Stimulated activated CD4-positive, alpha-beta T cell treated with anti-CD3 and anti-CD28 coated beads, TNF-alpha, amount 100 ng/mL, for 1 hour (primary cell): ENCODE measurements at places on chromosomes 3 and 15.

- DNase-seq: no peak
These were observed 151.1 kb upstream of the PRR20G start for GRCh38 chr3:127438951-127439350.

- DNase-seq: no peak
These were observed 110.8 kb downstream of the TBC1D2B start for GRCh38 chr15:77966540-77967234.

- DNase-seq: no peak
These were observed 45.1 kb downstream of the CTDSPL start for GRCh38 chr3:37906734-37907282.

GRCh38 chr15:101020451-101020850, 101.3 kb downstream of the LRRK1 start:
- no peak for DNase-seq

DNA sequence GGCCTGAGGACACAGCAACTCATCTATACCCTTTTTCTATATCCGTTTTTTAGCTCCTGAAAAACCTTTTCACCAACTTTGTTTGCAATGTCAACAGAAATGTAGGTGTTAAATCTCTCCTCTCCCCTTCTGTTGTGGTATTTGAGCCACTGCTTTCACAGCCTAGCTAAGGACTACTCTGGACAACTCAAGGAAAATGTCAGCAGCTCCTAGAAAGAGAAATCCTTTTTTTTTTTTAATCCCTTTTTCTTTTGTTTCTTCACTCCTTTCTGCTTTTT, 176.6 kb downstream of the KLHL25 start:
- no peak for DNase-seq

- DNase-seq: no peak
These were observed 55.7 kb downstream of the CEMIP start for GRCh38 chr15:80834906-80835305.

- no peak for DNase-seq
These were observed 44.5 kb downstream of the POC1A start for GRCh38 chr3:52109611-52110301.

- DNase-seq: no peak
These were observed 22.1 kb downstream of the MSL2 start for GRCh38 chr3:136173939-136174490.

DNA sequence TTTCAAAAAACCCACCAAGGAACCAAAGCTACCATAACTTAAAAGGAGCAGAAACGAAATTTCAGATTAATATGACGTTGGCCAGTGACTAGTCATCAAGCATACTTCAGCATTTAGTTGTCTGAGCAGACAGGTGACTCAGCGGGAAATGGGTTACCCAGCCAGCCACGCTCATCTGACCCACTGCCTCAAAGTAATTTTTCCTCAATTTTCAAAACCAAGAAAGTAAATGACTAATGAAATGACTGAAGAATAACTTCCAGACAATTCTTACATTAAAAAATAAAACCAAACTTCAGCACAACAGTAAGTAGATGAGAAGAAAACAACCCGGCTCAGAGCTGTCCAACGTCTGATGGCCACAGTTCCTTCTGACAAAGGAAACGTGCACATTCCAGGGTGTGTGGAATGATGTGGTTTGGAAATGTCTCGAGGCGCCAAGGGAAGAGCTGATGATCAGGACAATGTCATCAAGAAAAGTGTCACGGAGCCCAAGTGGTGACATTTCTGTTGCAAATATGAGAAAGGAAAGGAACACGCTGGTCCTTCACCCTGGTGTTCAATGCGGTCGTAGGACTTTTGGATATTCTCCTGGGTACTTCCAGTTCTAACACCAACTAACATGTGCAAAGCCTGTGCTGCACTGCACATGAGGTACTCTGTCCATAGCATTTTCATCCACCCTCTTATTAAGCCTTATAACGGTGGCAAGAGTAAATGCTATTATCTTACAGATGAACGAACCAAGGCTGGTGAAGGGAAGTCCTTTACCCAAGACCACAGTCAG, 79.1 kb downstream of the FOXP1 start:
- no peak for DNase-seq

- DNase-seq: no peak
These were observed 122.0 kb upstream of the RGMA start for GRCh38 chr15:93210995-93211394.

DNA sequence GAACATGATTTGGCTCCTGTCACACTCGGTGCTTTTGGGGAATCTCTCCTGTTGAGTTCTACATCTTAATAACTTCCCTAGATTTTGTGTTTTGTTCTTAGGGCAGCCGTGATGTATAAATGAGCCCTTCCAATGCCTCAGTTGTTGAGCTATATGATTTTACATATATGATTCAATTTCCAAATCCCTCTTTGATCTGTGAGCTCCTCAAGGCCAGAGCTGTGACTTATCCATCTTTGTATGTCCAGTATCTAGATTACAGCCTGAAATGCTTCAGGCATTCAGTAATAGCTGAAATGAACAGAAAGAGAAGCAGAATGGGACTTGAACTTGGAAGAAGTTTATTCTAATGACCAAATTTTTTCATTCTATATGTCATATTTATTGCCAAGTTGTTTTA, 26.6 kb downstream of the CGGBP1 start:
- DNase-seq: no peak

DNA sequence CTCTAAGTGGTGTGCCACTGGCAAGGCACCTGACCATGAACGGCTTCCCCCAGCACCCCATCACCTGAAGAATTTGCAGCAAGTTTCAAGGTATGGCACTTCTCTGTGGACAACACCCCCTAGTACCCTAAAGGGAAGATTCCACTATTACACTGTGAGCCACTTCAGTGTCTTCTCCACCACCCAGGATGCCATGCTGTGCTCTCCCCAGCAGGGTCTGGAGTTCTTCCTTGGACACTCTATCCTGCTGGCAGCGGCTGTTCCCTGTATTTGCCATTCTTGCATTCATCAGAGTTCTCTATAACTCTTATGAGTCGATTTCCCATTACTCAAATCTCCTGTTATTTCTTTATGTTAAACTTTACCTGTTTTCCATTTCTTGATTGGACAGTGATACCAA, 33.9 kb upstream of the RNU6-1 start:
- no peak for DNase-seq

DNA sequence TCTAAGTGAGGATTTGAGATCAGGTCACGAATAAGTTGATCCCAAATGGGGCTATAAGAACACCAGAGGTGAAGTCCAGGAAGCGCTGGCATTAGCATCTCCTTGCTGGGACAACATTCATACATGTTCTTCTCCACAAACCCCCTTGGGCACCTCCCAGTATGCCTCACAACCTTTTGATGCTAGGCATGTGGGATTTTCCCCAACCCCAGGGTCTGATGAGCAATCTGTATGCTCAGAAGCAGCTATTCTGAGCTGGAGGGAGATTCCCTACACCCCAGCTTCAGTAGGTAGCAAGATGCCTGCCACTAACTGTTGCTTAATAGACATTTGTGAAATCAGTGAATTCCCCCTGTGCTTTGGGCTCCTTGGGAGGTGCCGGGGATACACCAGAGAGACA, 32.2 kb downstream of the SLC6A11 start:
- DNase-seq: no peak

DNA sequence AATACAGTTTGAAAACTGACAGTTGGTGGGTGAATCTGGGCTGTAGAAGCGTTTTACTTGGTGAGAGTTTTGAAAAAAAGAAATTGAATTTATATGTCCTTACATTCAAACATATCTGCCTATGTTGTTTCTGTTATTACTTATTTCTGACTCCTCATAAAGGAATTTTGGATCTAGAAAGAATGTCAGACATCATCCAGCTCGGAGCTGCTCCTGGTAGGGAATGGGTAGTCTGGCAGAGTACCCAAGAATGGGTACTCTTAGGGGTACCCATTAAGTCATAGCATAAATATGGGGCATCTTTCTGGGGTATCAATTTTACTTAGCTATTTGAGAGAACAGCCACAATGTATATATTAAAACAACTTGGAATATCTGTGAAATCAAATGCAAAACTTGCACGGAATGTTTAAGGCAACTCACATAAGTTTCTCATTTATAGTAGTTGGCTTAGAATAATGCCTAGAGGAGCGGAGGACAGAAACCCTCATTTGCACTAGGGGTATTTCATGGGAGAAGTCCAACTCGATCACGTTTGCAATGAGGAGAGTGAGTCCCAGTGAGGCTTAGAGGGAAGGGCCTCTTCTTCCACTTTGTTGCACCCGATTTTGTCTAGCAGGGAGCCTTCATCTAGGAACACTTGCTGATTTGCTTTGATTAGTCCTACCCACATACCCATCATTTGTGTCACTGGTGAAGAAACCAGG, 2.4 kb upstream of the LARP6 start:
- DNase-seq: no peak

GRCh38 chr3:95586754-95587153, 1227.6 kb upstream of the EPHA6 start:
- no peak for DNase-seq

GRCh38 chr3:168545591-168545990, 449.9 kb upstream of the GOLIM4 start:
- no peak for DNase-seq

- DNase-seq: no peak
These were observed 365.8 kb upstream of the RGMA start for GRCh38 chr15:93454788-93455187.

- DNase-seq: no peak
These were observed 351.0 kb downstream of the MCTP2 start for GRCh38 chr15:94582368-94582767.

DNA sequence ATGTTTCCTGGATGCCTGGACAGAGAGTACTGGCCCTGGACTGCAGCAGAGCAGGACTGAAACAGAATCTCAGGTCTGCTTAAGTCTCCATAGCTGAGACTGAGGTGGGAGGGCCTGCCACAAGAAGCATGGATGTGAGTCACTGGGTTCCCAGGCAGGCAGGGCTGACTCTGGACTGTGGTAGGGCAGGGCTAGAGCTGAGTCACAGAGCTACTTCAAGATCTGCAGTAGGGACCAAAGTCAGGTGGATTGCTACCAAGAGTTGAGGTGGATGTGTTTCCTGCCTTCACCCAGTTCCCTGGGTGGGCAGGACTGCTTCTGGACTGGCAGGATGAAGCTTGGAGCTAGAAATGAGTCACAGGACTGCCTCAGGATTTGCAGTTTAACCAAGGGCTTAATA, 282.9 kb downstream of the AGBL1 start:
- DNase-seq: no peak

- DNase-seq: no peak
These were observed 307.6 kb upstream of the SLITRK3 start for GRCh38 chr3:165503825-165504224.

- DNase-seq: no peak
These were observed 174.7 kb downstream of the MBNL1 start for GRCh38 chr3:152443212-152444023.

GRCh38 chr3:60206206-60206605, 1045.0 kb downstream of the FHIT start:
- DNase-seq: no peak
